ENCODE measurements at places on chromosomes 7 and 10.

- no peak for DNase-seq
Measured at GRCh38 chr10:37549054-37549453, 308.4 kb downstream of the ZNF248 start.

GRCh38 chr10:18333621-18334020, 193.4 kb downstream of the CACNB2 start:
- no peak for DNase-seq

- no peak for DNase-seq
Measured at GRCh38 chr7:36264913-36265516, 112.0 kb downstream of the EEPD1 start.

DNA sequence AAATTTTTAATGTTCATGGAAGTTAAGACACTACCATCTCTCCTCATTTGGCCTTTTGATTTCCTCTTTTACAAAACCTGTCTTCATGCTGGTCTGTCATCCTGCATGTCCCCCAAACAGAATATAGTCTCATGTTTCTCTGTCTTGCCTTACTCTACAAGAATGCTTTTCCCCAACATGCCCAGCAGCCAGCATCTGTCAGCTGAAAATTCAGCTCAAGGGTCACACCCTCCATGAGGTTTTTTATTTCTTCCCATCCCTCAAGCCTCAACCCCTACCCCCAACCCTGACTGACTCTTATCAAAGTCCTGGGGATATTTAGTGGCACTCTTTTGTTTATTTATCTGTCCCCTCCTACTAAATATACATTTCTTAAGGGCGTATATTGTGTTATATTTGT, 202.0 kb downstream of the ANK3 start:
- DNase-seq = no peak
